Activated CD8-positive, alpha-beta memory T cell treated with anti-CD3 and anti-CD28 coated beads, Interleukin-2, amount 50 U/mL, for 48 hours (primary cell): ENCODE measurements at places on chromosomes 7 and 10.
A peak's percentile ranks its signal among the peaks of the same experiment; 100 is the strongest.

GRCh38 chr7:32217341-32218153 lies 147.3 kb upstream of the PDE1C start:
- DNase-seq: no peak

DNA sequence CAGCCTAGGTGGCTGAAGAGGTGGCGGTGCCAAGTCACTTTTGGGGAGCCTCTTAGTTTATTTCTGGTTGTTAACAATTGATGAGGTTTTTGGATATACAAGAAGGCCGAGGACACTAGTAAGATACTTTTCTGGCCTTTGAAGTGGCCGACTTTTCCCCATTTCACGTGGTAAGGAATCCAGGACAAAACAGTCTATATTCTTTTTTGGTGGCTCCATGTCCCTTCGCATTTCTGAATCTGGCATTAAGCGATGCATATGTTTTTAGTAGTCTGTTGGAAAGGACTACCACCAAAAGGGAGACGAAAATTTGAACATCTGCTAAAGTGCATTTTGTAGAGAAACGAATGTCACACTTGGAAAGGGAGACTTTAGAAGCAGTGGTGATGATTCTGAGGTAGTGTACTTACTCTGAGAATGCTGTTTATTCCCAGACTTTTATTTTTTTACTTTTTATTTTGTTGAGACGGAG lies 1.5 kb downstream of the MLLT10 start:
- no peak for DNase-seq

- peak; percentile 70 for DNase-seq
Observed at GRCh38 chr10:47264797-47265281, 35.2 kb upstream of the GDF10 start.

GRCh38 chr7:104894726-104895521 lies 119.1 kb upstream of the KMT2E start:
- no peak for DNase-seq

- no peak for DNase-seq
Observed at GRCh38 chr7:101185258-101185839, 5.3 kb upstream of the NAT16 start.

GRCh38 chr10:11429439-11430052 lies 181.9 kb downstream of the USP6NL start:
- DNase-seq: no peak

DNA sequence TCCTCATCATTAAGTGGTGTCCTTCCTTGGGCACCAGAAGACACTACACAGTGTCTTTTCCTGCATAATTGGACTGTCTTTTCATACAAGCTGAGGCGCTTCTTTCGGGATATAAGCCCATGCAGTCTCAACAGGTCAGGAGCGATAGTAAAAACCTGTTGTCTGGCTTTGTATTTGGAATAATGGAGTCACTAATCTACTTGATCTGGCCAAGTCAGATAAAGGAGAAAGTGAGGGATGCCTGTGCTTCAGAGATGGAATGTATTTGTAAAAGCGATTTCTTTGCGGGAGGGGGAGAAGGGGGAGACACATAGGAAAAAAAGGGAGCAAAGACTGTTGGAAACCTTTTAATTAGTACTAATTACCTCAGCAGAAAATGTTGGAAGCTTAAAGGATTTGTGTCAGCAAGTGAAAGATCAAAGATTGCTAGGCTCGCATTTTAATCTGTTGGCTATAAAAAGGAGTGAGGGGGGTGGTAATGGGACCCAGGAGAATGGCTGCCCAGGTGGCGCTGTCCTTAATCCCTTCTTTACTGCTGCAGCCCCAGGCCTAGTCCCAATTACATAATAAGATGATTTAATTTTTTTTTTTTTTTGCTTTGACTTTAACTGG lies 581.4 kb downstream of the LRMDA start:
- DNase-seq: no peak

DNA sequence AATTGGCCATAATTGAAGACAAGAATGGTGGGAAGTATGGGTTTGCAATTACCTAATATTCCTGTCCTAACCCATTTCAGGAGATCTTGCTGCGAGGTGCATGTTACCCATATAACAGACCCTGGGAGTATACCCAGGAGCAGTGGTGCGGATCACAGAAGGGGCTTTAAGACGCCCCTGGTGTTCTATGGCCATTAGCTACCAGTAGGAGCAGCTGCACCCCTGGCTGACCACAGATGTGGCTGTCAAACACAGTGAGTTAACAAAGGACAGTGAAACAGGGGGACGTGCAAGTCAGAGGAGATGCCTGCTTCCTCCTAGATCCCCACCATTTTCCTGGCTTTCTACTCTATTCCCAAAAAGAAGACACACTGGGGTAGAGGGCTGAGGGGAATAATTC lies 25.2 kb downstream of the AOC1 start:
- no peak for DNase-seq

DNA sequence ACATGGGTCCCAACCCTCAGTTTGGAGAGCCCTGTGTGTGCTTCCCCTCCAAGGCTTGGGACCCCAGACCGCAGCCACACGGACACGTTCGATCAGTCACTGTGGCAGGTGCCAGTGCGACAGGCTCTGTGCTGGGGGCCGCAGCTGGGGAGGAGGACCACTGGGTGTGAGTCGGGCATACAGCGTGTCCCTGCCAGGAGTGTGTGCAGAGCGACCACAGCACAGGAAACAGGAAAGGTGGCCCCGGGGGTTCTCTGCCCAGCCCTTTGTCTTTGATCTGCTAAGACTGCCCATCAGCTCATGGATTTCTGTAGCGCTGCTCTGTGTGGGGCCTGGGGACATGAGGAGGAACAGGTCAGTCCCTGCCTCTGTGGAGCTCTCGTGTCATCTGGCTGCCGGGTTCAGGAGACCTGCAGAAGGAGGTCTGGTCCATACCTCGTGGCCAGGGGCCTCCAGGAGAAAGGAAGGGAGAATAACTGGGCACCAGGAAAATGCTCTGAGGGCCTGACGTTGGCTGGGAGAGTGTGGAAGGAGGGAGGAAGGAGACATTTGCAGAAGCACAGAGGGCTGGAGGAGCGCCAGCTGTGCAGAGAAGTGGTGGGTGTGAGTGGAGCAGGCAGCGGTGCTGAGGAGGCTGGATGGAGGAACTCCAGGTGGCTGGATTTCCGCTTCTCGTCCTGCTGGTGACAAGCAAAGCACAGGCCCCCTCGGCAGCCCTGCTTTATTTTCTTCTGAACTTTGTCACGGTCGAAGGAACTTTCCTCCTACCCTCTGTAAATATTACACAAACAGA lies 4.1 kb downstream of the NUDT1 start:
- DNase-seq: no peak

DNA sequence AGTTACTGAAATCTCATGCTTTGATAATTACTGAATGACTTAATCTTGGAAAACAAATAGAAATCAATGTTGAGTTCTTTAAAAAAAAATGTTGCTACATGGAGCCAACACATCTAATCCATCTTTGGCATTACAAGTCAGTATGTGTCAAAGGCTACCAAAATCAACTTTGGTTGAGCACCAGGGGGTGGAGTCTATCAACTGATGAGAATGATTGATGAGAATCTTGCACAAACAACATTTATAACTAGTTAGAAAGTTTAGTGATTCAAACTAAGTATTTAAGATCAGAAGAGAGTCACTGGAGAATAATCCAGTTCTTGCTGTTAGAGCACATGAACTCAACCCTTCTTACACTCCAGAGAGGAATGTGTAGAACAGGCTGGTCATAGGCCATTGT lies 70.5 kb upstream of the LRRC17 start:
- no peak for DNase-seq

DNA sequence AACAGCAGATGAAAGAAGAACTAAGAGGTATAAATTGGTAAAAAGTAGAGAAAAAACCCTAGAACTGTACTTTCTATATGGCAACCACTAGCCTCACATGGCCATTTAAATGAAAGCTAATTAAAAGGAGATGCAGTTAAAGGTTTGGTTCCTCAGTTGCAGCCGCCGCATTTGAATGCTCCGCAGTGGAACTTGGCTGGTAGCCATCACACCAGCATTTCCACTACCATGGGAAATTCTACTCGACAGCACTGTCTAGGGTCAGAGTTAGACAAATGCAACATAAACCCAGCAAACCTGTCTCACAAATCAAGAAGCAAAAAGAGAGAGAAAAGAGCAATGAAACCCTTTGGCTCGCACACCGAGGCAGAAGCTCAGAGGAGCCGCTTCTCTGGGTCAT lies 29.7 kb downstream of the VIPR2 start:
- DNase-seq: no peak

- no peak for DNase-seq
Observed at GRCh38 chr10:21508706-21509331, 16.7 kb downstream of the SKIDA1 start.

DNA sequence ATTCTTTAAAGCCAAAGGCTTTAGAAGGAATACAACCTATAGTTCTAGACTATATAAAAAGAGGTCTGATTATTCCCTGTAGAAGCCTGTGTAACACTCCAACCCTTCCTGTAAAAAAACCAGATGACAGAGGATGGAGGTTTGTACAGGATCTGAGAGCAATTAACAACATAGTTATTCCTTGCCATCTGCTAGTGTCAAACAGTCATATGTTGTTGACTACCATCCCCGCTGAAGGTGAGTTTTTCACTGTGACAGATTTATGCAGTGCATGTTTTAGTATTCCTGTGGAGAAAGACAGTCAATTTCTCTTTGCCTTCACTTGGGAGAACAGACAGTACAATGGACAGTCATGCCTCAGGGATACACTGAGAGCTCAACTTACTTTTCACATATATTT lies 19.0 kb upstream of the SLC26A4 start:
- DNase-seq: no peak

- DNase-seq: no peak
Observed at GRCh38 chr7:107196834-107197610, 28.2 kb downstream of the HBP1 start.

GRCh38 chr10:62326176-62326575 lies 48.0 kb upstream of the ZNF365 start:
- no peak for DNase-seq

GRCh38 chr7:124643311-124643811 lies 122.2 kb downstream of the GPR37 start:
- DNase-seq: no peak

GRCh38 chr7:144388950-144389349 lies 14.5 kb downstream of the NOBOX start:
- DNase-seq: no peak

DNA sequence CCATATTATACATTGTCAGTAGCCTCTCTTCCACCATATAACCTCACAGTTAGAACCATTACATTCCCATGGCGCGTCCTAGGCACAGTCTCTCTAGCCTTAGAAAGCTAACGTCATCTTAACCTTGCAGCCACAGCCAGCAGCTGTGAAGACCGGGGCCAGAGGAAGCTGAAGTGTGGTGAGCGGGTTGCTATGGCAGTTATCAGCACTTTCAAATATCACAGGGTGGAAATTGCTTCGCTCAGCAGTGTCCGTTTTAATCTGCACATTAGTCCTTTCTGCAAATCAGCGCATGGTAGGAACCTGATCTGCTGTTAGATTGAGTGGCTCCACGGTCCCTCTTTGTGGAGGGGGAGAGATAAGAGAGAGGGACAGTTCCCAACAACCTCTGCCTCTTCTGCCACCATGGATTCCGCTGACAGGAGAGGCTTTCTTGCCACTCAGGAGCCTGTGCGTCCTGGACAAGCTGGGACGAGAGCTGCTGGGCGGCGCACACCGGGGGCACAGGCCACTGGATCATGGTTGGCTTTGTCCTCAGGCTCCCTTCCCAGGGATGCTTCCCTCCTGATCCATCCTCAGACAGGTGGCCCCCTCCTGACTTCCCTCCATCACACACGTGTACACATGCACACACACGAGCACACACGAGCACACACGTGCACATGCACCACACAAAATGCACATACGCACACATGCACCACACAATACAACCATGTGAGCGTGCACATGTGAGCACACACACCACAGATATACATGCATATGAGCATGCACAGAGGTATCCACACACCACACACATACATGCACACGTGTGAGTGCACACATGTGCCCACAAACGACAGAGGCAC lies 93.8 kb downstream of the WDR37 start:
- DNase-seq: no peak

DNA sequence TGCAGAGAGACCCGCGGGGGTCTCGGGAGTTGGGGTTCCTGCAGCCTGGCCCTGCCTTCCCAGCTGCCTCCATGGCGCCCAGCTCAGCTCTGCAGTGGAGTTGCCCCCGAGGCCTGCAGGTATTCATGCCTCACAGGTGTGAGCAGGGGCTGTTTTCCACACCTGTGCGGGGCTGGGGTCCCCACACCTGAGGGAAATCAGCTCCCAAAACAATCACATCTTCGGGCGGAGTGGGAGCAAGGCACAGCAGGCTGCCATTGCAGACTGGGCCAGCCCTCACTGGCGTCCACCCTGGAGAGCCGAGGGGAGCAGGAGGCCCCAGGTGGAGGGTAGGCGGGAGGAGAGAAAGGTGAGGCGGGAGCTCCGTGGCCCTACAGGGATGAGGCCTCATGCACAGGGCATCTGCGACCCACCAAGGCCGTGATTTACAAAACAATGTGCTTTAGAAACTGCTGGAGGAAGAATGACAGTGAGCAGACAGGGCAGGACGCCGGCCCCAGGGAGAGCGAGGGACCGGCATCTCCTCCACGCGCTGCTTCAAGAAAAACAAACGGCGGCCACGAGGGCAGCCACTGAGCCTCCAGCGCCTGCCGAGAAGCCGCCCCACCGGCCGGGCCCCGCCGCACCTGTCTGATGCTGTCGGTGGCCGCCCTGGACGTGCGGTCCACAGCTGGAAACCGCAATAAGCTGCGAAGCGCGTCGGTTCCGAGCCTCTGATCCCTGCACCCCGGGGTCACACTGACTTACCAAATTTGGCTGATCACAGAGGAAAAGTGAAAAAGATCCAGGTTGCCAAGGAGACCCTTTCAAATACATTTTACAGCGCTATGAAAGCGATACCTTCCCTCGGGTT lies 53.0 kb upstream of the PDGFA start:
- DNase-seq: no peak

DNA sequence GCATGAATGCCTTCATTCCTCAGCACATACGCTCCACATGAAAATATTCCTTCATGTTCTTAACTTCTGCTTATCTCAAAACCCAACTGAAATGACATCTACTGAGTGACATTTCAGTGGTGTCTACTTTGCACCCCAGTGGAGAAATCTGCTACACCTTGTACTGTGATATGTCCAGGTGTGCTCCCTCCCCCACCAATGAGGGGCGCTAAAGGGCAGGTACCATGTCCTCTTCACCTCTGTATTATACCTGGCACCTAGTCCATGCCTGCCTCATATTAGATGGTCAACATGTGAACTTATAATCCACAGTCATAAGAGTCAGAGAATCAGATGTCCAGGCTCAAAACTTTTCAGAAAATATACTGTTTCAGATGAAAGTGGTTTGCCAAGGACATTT lies 2.1 kb downstream of the PAXIP1 start:
- DNase-seq: no peak

DNA sequence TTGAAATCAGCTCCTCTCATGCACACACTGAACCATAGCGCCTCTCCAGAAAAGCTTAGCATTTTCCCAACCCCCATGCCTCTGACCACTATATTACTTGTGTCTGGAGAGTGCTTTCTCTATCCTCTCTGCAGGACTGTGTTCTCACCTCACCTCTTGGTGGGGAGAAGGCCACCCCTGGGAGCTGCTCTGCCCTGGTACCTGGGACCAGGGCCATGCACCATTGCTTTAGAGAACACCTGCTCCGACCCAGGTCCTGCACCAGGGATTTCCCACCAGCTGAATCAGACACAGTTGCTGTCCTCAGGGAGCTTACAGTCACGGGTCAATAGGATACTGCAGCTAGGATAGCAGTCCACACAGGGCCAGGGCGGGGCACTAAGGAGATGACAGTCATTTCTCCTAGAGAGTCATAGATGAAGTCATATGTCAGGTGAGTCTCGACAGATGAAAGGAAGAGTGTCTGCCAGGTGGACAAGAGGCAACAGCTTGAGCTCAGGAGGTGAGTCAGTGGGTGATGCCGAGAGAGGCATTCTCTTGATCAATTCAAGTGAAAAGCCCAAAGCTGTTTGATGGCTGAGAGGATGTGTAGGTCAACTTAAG lies 619 bp upstream of the LMTK2 start:
- peak; percentile 54 for DNase-seq

GRCh38 chr7:2009541-2010001 lies 223.2 kb downstream of the MAD1L1 start:
- no peak for DNase-seq
